Frontal cortex (tissue), 4 donors: ENCODE measurements at places on chromosomes 12 and 14. TPM values are rescaled to one million over a fixed set of nuclear protein-coding genes. Genes with fewer than 3 reads are reported as not detected.

The GLIPR1 gene
- 2.9 TPM for total RNA-seq

The RNFT2 gene
- total RNA-seq, result 45.2 TPM

The SIX6 gene
- not detected for total RNA-seq

The TAS2R43 gene
- total RNA-seq, result 3.7 TPM
